ENCODE measurements at places on chromosomes 6 and 20.
A peak's percentile ranks its signal among the peaks of the same experiment; 100 is the strongest.

- no peak for DNase-seq
Observed at GRCh38 chr20:51444467-51444866, 98.1 kb downstream of the NFATC2 start.

DNA sequence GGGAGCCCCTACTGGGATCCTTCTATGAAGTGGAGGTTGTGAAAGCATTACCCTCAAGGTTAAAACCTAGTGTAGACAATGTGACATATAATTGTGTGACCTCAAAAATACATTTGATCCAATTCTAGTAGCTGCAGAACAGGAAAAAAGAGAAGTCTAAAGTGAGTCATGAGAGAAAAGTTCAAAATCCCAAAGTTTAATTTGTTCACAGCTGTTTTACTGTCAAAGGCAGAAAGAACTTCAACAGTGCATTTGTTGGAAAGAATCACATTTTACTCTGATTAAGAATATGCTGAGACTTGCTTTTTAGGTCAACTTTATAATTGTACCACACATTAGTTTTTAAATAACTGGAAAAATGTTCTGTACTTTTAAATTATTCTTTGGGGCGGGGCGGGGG is 1027.4 kb upstream of the FLRT3 start:
- DNase-seq, result no peak

- DNase-seq, result no peak
Observed at GRCh38 chr6:111838749-111839484, 34.3 kb downstream of the FYN start.

DNA sequence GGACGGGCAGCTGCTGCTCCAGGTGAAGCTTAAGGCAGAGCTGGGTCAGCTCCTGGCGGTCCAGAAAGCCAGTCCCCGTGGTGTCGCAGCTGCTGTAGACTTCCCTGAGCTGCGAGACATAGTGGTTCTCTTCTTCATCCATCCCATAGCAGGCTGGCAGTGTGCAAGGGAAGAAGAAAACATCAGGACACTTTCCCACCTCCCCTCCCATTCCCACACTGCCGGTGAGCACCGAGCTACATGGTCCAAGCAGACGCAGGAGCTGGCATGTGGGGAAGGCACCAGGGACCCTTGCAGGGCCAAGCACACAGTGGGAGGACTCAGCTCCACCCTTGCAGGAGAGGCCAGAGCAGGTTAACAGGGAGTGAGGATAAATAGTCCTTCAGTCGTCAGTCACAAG is 58.9 kb downstream of the NINL start:
- DNase-seq, result no peak

GRCh38 chr6:37310966-37311365 is 42.8 kb upstream of the RNF8 start:
- DNase-seq, result no peak

- DNase-seq, result no peak
Observed at GRCh38 chr6:169064194-169064593, 189.5 kb downstream of the THBS2 start.

GRCh38 chr6:131916847-131917246 is 34.3 kb downstream of the CCN2 start:
- no peak for DNase-seq

- no peak for DNase-seq
Observed at GRCh38 chr20:37541326-37541725, 13.7 kb upstream of the BLCAP start.

DNA sequence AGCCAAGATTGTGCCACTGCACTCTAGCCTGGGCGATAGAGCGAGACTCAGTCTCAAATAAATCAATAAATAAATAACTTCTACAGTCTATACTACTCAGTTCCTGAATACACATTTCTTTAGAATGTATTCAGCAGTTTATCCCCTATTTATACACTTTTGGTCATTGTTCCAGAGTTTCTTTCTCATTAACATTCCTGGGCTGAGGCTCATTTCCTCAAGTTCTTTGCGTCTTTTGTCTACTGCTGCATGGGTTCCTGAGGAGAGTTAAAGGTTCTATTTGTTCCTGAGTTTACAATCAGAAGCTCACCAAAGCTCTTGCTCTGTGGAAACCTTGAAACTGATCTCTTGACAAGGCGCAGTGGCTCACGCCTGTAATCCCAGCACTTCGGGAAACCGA is 37.7 kb upstream of the SASH1 start:
- no peak for DNase-seq

- DNase-seq, result no peak
Observed at GRCh38 chr6:129966125-129966524, 52.3 kb upstream of the L3MBTL3 start.

- no peak for DNase-seq
Observed at GRCh38 chr20:19531446-19531845, 226.6 kb upstream of the RIN2 start.

DNA sequence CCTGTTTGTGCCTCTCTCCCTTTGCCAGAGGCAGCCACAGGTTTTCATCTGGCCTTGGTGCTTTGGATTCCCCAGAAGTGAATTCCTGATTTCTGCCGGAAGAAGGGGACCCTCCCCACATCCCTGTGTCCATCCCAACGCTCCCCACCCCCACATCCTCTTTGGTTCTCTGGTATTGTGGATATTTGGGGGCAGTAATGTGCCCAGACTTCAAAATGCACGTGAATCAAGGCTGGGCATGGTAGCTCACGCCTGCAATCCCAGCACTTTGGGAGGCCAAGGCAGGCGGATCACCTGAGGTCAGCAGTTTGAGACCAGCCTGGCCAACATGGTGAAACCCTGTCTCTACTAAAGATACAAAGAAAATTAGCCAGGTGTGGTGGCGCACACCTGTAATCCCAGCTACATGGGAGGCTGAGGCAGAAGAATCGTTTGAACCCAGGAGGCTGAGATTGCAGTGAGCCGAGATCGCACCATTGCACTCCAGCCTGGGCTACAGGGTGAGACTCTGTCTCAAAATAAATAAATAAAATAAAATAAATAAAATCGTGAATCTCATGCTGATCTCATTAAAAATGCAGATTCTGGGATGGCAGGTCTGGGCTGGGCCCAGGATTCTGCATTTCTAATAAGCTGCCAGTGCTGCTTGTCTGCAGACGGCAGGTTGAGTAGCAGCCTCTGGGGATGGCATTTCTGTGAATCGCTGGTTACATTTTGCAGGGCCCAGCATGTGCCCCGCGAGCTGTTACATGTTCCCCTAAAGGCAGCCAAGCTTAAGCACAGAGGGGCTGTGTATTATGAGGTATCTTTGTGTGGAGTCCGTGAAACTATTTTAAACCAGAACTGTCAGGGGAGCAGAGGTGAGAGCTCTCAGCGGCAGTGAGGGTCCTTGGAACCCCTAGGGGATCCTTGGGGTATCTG is 49.0 kb downstream of the SYNJ2 start:
- DNase-seq, result no peak

DNA sequence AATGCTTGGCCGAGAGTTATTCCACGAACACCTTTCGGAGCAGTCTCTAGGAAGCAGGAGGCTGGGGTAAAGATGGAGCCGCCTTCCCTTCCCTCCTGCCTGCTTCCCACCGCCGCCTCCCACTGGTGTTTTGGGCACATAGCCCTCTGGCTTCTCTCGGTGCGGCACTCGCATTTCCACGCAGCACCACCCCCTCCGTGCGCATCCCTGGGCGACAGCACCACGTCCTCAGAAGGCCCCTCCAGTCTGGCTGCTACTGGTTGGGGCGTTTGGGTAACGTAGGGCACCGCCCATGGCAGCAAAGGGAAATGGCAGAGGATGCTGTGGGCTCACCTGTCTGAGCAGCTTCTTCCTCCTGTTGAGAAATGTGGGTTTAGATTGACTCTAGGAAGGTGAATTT is 2.4 kb downstream of the COL20A1 start:
- no peak for DNase-seq

DNA sequence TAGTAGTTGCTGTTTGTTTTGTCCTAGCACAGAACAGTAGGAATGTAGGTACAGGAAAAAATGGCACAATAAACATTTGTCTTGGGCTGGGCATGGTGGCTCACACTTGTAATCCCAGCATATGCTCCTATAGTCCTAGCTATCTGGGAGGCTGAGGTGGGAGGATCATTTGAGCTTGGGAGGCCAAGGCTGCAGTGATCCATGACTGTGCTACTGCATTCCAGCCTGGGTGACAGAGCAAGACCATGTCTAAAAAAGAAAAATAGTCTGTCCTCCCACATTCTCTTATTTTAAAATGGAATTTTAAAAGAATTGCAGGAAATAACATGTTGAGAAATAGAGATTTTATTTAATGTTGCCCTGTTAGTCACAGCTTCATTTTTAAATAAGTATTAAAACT is 87.8 kb downstream of the ANKRD6 start:
- no peak for DNase-seq

DNA sequence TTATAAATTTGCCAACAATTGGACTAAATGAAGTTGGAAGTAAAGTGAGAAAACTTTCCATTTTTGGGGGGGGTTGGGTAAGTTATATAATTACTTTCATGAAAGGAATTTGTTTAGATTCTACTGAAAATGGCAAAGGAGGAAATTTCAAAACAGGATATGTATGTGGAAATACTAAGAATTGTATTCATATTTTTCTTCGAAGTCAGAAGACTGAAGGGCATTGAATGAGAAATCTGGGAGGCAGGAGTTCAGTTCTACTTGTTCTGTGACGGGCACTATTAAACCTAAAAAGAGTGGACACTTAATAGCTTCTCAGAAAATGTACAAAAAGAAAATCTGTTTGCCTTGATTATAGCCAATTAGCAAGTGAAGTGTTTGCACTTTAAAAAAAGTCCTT is 114.7 kb downstream of the PRIM2 start:
- DNase-seq, result no peak

- DNase-seq, result peak; percentile 72
Observed at GRCh38 chr6:27503436-27504030, 30.6 kb upstream of the ZNF184 start.
